Endothelial cell (in vitro differentiated cells): ENCODE measurements at places on chromosomes 1 and 21.

- no peak for DNase-seq
Measured at GRCh38 chr1:204703826-204704612, 18.5 kb upstream of the LRRN2 start.

GRCh38 chr1:187477103-187477502, 648.4 kb downstream of the PLA2G4A start:
- no peak for DNase-seq

DNA sequence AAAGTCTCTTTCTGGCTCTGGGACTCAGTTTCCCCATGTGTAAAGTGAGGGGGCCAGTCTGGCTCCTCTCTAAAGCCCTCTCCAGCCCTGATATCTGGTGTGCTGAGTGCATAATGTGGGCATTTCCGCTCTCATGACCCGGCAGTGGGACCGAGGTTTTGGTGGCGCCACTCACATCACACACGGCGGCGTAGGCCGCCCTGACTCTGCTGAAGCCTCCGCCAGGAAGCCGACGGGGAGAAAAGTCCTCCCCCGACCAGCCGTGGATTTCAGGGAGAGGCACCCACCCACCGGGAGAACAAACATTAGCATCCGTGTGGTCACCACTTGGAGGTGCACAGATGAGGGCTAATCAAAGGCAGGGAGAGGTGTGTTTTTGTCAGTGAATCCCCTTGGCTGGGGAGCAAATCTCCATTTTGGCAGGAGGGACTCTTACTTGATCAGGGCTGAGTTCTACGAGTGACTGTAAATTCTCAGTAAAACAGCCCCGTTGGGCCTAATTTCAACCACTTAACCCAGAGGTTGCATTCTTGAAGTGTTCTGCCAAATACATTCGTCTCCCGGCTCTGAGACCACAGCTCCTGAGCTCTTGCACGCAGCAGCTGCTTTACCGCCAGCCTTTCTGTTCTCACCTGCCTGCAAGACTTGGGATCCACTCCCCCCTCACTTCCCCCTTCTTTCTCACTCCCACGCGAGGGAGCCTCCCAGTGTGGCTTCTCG, 118.2 kb downstream of the FOXD2 start:
- no peak for DNase-seq

- peak; percentile 72 for DNase-seq
Measured at GRCh38 chr1:175338387-175339135, 146.0 kb upstream of the KIAA0040 start.

- no peak for DNase-seq
Measured at GRCh38 chr1:111302374-111302773, 11.7 kb downstream of the CHIA start.

DNA sequence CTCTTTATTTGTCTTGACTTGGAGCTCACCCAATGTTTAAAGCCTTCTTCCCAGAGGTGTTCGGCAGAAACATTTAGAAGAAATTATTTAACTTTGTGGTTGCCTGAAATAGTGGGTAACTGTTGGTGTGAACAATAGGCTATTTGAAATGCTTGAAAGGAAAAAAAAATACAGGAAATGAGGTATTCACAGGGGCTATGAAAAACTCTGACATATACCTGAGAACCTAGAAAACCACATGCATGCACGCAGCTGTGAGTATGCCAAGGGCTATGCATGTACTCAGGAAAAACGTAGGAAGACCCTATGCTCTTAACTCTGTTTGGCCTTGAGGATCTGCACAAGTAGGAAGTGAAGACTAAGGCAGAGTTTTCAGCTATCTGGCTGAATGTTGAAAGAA, 16.4 kb upstream of the RNF186 start:
- no peak for DNase-seq

DNA sequence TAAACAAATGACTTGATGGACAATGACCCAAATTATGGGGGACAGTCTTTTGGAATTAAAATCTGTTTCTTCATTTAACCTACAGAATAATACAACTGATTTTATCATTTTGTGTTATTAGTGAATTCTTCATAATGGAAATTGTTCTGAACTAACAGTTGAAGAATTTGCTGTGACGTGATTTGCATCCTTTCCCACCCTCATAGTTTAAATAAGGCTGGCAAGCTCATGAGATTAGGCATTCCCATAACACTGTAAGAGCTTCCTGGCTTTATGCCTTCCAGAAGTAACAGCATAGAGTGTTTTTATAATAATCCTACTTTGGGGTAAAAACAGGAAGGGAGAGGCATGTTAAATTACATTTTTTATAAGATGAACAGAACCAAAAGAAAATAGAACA, 95.7 kb downstream of the ATP6V1G3 start:
- DNase-seq, result no peak

DNA sequence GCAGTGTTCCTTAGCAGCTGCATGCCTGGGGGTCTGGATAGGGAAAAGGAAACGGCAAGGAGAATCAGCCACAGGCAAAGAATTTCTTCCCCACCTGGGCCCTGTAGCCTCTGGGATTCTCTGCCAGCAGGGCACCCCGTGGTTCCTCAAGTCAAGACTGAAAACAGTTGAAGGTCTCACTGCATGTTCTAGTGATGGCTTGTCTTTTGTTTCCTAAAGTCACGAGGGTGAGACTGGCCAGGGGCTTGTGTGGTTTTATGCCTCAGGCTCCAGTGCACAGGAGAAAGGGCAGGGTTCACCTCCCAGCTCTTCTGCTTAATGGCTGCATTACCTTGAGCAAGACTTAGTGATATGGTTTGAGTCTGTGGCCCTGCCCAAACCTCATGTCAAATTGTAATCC, 53.2 kb upstream of the B3GALT5 start:
- DNase-seq, result no peak

DNA sequence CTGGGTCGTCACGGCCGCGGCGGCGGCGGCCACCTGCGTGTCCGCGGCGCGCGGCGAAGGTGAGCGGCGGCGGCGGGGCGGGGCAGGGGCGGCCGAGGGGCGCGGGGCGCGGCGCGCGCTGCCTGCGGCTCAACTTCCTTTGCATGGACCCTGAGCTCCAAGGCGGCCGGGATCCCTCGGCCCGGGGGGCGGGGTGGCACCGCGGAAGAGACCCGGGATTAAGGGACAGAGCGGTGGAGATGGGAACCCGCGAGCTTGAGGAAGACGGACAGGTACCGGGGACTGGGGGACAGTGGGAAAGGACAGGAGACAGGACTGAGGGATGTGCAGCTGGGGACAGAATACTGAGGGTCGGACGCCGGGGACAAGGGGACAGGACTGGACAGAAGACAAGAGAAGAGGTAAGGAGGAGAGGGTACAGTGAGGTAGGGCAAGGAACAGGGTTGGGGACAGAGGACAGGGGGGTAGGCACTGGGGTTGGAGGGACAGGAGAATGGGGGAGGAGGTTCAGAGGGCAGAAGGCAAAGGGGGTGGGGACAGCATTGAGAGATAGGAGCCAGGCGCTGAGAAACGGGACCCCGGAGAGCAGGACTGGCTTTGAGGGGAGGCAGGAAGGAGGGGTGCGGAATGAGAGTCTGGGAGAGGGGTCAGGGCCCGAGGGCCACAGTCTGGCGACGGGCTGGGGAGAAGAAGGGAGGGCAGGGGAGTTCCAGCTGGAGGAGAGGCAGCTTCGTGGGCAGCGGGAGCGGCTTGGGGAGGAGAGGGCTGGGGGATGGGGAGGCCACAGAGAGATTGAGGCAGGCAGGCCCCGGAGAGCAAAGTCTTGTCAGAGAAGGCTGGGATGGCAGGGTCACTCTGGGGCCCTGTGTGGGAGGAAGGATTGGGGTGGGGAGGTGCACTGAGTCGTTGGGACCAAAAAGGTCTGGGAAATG, 648 bp downstream of the EPHA8 start:
- no peak for DNase-seq

- DNase-seq, result no peak
Measured at GRCh38 chr1:165189913-165190312, 166.6 kb downstream of the LMX1A start.
